RKO (cell line): ENCODE measurements at places on chromosomes 12 and 14.

DNA sequence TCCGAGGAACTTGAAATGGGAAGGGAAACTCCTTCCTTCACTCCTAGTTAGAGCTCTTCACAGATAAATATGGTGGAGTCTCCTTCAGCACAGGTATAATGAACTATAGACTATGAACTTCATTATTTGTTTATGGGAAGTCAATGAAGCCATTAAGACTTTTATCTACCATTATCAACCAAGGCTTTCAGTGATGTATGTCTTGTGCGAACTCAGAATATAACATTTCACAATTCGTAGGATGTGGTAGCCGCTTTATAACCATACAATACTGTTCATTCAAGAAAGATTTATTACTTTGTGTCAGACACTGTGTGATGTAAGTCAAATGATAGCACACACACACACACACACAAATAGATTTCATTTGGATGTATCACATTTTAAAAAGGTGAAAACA, 24.8 kb upstream of the ETNK1 start:
- no peak for DNase-seq

DNA sequence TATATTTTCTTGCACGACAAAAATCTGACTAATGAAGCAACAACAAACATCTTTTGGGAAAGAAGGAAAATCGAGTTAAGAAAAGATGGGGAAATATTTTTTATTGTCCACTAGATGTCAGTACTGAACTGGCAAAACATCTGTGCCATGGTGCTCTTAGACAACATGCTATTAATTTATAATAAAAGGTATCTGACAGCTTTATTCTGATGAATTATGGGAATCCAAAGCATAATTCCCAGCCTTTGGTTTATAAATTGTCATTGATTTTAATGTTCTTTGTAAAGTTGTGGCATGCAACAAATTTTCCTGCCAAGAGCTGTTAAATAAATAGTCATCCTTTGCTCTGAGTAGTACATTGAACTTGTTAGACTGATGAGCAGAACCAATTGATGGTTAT, 231.2 kb downstream of the ETNK1 start:
- peak; percentile 60 for DNase-seq

- no peak for DNase-seq
Measured at GRCh38 chr12:70928071-70928470, 7.5 kb upstream of the PTPRR start.

DNA sequence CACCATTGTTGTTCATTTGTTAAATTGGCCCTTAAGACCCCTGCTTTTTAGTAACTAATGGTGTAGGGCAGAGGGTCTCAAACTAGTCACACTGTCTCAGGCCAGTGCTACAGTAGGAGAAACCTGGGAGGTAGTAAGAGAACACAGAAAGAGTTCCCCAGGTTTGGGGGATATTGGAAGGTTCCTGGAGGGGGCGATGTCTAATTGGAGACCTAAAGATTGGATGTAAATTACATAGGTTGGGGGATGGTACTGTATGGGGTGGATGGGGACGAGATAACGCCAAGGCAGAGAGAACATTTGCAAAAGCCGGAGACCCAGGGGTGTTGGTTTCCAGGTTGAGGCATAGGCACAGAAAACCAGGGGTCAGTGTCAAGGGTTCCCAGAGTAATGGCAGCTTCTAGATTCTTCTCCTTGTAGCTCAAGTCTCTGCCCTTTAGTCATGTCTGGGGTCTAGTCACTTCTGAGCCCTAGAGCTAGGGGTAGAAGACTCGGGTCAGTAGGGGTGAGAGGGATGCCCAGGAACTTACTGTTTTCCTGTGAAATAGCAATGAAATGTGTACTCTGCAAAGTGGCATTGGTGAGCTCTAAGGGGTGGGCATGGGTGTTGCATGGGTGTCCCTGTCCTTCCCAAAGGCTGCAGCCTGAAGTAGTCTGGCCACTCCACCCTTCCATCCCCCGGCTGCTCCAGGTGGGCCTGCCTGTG, 21.8 kb downstream of the PLEKHG3 start:
- no peak for DNase-seq

- no peak for DNase-seq
Measured at GRCh38 chr14:100605706-100606686, 18.8 kb upstream of the BEGAIN start.

- DNase-seq = peak; percentile 82
Measured at GRCh38 chr12:77625441-77625840, 205.3 kb upstream of the NAV3 start.

GRCh38 chr12:66775871-66776270, 97.0 kb upstream of the GRIP1 start:
- no peak for DNase-seq

GRCh38 chr12:20314328-20314727, 54.0 kb upstream of the PDE3A start:
- no peak for DNase-seq

- DNase-seq = no peak
Measured at GRCh38 chr14:41805633-41806032, 199.0 kb downstream of the LRFN5 start.

DNA sequence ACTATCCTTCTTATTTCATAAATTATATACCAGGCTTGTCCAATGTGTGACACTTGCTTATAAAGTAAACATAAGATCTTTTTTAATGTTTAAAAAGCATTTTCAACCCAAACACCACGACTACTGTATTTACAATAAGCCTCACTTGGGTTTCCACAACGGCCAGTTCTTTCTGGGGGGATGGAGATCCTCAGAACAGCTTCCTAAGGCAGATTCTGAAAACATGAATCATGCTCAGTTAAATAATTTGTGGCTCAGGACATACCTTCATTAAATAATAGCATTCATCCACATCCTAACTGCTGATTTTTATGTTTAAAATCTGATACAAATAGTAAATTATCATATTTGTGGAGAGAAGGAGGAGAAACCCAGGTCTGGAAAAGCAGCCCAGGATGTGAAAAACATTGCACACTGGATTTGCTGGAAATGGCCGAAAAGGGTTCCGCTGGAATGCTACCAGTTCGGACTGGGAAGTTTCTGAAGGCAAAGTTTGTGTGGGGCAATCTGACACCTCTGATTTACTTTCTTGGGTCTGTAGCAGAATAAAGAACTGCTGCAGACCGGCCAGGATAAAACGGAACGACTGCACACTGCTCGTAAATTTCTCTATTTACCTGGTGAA, 597 bp downstream of the GLT8D2 start:
- no peak for DNase-seq

DNA sequence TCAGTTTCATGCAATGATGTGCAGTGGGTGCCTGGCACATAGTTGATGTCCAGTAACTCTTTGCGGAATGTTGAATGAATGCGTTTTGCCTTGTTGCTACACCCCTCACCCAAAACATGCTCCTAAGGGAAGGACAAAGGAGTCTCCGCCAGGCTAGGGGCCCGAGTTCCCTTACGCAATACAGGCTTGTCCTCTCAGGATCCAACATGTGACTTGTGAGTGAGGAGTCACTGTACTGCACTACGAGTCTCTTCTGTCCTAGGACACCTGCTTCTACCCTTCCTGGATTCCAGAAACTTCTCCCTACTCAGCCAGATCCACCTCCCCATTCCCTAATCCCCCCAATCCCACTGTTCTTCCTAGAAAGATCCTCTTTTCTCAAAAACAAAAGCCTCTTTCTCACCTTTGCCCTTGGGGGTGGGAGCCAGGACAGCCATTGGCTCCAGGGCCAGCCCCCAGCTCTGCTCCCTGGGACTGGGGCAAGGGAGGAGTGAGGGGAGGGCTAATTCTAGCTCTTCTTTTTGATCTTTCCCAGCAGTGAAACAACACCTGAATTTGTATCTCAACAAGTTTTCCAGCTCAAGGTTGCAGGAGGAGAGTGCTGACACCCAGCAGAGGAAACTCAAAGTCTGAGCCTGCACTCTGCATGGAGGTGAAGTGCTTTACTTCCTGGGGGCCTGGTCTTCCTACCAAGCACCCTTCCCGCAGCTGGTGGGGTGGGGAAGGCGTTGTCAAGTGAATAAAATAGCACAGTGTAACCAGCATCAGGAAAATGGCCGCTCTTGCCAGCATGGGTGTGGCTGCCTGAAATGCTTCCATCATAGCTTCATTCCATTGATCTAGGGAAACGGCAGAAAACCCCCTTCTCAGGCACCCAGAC, 3.4 kb upstream of the OTUB2 start:
- no peak for DNase-seq

DNA sequence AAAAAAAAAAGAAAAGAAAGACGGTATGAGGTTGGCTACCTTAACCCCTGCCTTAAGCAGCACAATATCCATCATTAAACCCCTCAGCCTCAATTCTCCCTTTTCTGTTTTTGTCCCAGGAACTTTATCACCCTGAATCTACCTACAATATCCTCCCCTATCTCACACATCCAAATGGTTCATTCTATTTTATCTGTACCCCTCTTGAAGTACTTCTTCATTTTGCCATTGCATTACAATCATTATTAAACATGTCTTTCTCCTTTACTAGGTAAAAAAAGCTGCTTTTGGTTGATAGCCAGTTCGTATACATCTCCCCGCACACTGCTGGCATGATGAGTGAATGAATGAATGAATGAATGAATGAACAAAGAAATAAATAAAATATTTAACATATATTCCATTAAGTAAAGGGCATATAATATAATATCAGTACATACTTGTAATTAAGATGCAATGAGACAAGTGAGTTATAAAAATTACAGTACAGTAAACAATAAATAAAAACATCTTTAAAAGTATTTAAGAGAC, 364 bp upstream of the GPR65 start:
- no peak for DNase-seq

- peak; percentile 100 for DNase-seq
Measured at GRCh38 chr12:51393676-51394545, 2.7 kb upstream of the GALNT6 start.

DNA sequence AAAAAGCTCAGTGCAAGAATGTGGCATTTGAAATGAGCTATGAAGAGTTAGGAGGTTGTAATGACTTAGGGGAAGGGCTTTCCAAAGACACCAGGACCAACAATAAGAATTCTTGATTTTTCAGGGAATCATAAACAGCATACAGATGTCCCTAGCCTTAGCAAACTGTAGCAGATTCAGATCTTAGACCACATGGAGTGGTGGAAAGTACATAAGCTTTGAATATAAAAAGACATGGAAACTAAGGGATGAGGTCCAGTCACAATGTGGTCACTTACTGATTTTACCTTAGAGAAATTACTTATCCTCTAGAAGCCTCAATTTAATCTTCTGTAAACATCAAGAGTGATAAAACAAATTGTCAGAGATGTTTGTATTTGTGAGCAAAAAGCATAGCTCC, 186.6 kb downstream of the DUSP6 start:
- DNase-seq = no peak

GRCh38 chr14:68792979-68793733, at the start of gene ZFP36L1:
Gene ZFP36L1 (minus strand): TSS chr14:68793067. CDS start chr14:68792938, 129 bp downstream.
- peak; percentile 98 for DNase-seq

DNA sequence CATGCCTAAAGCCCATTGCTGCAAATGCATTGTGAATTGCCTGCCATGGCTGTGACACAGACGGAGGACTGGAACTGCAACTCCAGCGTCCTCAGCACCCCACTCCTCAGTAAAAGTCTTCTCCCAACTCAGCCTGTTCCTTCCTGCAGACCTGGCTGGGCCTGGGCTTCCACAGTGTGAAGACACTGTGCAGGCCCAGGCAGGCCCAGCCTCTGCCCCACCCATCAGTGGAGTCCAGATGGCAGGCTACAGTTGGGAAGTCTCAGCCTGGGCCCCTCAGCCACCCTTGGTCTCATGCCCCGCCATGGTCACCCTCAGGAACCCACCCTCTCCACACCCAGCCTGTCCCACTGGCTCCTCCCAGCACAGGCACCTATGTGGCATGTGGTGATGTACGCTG, 22.0 kb downstream of the VSX2 start:
- no peak for DNase-seq

- DNase-seq = no peak
Measured at GRCh38 chr12:101564912-101565311, 29.9 kb upstream of the MYBPC1 start.

DNA sequence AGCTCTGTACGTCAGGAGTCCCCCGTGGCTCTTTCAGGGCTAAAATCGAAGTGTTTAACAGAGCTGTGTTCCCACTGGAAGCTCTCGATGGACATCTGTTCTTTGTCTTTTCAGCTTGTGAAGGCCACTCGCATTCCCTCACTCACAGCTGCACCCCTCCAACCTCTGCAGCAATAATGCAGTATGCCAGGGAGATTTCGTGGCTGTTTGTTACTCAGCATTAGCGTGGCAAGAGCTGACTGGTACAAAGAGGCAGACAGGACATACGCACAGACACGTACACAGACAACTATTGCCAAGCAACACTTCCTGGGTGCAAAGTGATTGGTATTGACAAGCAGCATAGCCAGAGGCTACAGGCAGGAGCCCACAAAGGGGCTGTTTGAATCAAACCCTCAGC, 11.8 kb upstream of the FBXO21 start:
- no peak for DNase-seq

DNA sequence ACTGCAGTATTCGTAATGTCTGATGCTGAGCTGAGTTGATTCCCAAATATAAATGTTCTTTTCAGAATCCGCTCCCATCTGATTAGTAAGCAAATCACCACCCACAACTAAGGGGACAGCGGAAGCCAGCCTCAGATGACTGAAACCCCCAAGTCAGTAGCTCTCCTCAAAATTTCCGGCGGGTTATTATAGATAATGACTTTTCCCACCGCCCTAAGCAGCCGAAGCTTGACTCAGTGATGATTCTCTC, 469 bp upstream of the LRFN5 start:
- no peak for DNase-seq

GRCh38 chr12:125053821-125054220, 11.4 kb upstream of the AACS start:
- no peak for DNase-seq

DNA sequence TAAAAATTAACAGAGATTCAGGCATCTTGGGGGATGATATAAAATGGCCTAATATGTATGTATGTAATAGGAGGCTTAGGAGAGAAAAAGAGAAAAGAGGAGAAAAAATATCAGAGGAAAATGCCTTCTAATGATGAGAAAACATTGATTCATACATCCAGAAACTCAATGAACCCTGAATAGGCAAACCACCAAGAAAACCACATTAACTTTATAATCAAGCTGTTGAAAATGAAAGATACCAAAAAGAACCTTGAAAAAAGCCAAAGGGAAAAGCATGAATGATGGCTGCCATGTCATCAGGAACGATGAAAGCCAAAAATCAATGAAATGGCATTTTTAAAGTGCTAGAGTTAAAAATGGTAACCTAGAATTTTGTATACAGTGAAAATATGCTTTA, 180.2 kb downstream of the EPS8 start:
- DNase-seq = no peak

DNA sequence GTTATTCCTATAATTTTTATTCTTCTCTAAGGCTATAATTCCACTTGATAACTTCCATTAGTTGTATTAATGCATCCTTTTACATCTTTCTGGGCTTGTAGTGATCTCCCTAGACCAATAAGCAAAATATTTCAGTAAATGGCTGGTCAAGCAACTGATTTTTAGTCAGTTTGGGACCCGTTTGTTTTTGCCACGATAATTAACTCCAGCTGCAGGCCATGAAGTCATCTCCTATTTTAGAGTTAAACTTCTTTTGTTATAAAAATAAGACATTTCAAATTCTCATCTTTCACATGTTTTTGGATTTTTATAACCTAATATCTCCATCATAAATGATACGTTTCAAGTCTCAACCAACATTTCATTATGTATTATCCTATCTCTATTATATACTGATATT, 49.4 kb downstream of the MAGOHB start:
- no peak for DNase-seq
